ENCODE measurements at places on chromosomes 4 and X.

DNA sequence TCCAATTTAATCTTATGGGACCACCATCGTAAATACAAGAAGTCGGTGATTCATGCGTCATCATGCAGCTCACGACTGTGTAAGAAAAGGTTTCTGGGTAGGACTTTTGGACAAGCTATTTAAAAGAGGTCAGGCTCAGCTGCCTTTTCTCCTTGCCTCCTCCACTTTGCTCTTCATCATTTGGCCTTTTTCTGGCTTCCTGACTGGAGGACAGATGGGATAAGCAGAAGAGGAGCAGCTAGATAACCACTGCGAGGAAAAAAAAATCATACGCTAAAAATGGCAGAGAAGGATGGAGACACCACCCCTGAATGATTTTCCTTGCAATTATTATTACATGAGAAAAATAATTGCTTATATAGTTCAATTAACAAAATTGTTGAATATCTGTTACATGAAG is 294.3 kb upstream of the FSTL5 start:
- DNase-seq, result no peak

DNA sequence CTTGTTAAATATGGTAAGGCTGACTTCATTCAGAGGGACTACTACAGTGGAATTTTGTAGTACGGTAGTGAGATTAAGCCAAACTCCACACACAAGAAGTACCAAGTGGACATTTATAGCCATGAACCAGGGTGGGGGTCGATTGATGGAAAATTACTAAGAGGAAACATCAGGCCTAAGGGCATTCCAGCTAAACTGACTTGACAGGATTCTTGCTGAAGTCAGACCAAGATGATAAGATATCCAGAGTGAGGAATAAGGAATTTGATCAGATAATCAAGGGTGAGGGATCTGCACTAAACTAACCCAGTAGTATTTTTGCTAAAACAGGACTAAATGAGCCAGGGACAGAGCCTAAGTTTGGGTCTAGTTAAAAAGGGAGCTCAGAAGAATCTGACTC is 597.5 kb downstream of the RPA4 start:
- no peak for DNase-seq

DNA sequence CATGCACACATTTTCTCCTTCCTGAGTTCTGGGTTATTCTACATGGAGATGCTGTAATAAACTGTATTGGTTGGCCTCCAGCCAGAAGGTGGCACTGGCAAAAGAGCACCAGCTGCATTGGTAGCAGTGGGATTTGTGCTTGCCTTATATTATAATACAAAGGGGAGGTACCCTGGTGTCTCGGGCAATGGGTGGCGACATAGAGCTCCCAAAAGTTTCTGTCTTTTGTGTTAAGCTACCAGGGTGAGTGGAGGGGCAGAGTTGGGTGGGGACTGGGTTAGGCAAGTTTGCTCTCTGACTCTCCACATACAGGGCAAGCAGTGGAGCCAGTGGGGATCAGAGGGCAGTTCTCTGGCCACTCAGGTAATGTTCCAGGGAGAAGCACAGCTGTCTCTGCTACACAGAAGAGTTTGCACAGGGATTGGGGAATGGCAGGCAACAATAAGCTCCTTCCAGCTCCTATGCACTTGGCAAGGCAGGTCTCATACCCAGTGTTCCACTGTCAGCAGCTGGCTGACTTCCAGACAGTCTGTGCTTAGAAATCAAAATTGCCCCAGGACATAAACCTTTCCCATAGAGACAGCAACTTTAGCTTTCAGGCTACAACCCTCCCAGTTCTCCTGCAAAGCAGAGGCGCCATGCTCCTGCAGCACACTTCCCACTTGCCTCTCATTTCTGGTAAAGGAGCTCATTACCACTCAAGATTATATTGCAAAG is 463.9 kb upstream of the PCDH7 start:
- DNase-seq, result no peak

- no peak for DNase-seq
These were observed 8.7 kb upstream of the PPP3CA start for GRCh38 chr4:101355767-101356702.

- no peak for DNase-seq
These were observed 272.1 kb upstream of the HS3ST1 start for GRCh38 chr4:11700751-11701226.

GRCh38 chr4:20255823-20256222 is 4.1 kb downstream of the SLIT2 start:
- DNase-seq, result no peak

GRCh38 chr4:53619431-53619830 is 28.1 kb upstream of the LNX1 start:
- DNase-seq, result no peak

- no peak for DNase-seq
These were observed 9.6 kb downstream of the OTOP1 start for GRCh38 chr4:4217113-4217512.

DNA sequence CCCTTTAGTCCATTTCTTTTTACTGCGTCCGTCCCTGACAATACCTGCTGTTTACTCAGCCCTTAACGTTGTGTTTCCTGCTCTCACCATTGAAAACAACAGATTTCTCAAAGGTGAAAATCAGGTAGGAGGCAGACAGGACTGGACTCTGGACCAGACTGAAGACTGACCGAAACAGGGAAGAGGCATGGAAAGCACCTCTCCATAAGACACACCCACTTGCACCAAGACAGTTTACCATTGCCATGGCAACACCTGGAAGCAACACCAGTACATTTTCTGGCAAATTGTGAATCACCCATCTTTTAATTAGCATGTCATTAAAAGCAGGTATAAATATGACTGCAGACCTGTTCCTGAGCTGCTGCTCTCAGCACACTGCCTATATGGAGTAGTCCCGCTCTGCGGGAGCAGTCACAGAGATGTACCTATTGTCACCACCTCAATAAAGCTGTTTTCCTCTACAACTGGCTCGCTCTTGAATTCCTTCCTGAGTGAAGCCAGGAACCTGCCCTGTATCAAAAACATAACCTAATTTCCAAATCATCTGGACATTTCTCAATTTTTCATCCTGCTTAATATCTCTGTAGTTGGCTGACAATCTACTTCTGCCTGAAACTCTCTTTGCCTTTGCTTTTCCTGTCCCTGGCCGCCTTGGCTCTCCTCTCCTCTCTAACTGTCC is 117.0 kb downstream of the RNF150 start:
- DNase-seq, result no peak

DNA sequence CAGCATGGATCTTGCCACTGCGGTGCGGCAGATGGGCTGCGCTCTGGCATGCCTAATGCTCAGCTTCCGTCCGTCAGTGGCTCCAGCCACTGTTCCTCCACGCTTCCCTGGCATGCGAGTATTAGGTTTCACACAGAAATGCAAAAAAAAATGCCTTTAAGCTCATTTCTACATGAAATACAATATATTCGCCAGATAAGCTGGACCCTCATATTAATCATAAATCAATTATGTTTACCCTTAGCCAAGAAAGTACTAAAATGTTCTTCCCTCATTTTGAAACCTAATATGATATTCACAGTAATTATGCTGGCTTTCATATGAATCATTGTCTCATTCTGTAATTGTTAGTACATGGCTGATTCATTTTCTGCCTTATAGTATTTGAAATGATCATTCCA is 115.5 kb upstream of the FAM241A start:
- no peak for DNase-seq

DNA sequence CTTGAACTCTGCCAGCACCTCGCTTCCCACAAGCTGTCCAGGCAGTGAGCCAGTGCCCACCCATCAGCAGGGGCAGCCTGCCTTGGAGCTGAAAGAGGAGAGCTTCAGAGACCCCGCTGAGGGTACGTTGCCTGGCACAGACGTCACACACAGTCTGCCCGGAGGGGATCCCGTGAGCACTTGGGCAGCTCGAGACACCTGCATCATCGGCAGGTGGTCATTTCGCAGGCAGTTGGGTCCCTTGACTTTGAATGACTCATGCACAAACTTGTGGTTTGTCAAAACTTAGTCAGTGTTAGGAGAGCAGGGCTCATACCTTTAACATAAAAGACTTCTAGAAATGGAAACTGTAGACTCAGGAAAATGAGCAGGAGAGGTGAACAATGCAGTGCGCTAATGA is 9.9 kb downstream of the TACC3 start:
- DNase-seq, result no peak

- DNase-seq, result no peak
These were observed 12.9 kb downstream of the CD99 start for GRCh38 chrX:2703991-2704369.

- no peak for DNase-seq
These were observed 159.5 kb downstream of the SHOX start for GRCh38 chrX:790041-790506.

DNA sequence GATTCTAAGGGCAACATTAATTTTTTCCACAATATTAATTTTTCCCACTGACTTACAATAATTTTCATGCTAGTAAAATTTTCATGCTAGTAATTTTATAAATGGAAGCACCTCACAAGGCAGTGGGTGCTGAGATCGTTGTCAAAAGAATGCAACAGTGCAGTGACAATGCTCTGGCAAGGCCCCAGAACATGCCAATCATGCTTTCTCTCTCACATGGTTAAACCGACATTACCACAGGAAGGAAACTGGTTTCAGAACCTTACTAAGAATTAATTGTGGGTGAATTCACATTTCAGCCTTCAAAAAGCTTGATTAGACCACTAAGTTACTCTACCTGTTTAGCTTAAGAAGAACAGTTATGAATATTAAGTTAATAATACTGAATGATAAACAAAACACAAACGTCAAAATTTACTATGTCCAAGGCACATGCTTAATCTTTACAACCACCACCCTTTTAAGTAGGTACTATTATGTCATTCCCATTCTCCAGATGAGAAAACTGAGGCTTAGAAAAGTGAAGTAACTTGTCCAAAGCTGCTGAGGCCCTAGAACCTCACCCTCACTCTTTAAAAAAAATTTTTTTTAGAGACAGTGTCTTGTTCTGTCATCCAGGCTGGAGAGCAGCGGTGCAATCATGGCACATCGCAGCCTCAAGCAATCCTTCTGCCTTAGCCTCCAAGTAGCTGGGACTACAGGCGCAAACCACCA is 10.0 kb upstream of the OPHN1 start:
- no peak for DNase-seq

DNA sequence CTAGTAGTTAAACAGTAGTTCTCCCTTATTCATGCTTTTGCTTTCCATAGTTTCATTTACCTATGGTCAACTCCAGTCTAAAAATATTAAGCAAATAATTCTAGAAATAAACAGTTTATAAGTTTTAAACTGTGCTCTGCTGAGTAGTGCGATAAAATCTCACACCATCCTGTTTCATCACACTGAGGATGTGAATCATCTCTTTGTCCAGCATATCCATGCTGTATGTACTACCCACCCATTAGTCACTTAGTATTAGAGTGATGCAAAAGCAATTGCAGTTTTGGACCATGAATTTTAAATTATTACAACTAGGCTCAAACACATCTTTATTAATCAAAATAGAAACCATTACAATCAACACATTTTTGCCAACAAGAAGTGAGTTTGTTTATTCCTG is 187.4 kb downstream of the TEX13C start:
- DNase-seq, result no peak

DNA sequence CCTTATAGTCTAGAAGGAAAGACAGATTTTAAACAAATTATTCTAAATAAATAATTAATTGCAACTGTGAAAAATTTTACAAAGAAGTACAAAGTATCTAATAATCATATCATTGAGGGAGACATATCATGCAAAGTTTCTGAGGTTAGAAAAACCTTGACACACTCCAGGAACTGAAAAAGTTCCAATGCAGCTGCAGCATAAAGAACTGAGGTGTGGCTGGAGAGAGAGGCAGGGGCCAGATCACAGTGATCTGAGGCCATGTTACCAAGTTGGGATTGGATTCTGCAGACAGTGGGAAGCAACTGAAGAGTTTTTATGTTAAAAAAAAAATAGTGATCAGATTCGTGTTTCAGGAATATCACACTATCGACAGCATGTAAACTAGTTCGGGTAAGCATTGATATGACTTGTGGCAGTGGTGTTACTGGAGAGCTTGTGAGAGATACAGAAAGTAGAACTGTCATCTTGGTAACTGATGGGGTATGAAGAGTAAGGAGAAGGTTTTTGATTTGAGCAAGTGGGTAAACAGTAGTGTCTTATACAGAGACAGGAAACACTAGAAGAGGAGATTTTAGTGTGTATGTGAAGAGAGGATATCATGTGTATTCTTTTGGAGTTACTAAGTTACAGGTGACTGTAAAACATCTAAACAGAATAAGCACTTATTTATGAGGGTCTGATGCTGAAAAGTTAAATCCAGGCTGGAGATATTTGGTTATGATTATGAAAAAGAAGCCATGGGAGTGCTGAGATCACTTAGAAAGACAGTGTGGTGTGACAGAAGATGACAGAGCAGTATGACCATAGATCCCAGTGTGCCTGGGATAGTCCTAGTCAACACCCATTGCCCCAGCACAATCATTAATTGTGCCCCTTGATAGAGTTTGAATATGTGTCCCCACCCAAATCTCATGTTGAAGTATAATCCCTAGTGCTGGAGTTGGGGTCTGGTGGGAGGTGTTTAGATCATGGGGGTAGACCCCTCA is 15.6 kb upstream of the SPRY1 start:
- DNase-seq, result no peak

- no peak for DNase-seq
These were observed 23.5 kb downstream of the INTS6L start for GRCh38 chrX:135543924-135544323.
